Epithelial cell of prostate (primary cell): ENCODE measurements at places on chromosomes 2 and 18.
A peak's percentile ranks its signal among the peaks of the same experiment; 100 is the strongest.

DNA sequence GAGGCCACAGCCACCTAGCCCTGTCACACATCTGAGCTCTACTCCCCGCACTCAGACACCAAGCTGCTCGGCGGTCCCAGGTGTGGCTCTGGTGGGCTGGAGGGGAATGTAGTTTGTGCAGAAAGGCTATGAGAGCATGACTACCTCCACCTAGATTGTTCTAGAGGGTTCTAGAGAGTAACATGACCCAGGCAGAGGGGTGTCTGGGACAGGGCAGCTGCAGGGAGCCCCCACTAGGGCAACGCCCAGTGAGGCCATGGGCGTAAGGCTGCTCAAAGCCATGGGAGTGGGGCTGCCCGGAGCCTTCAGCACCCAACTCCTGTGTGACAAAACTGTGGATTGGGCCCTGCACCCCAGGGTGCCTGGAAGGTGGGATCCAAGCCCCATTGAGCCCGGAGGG lies 511.4 kb upstream of the MYT1L start:
- DNase-seq, result no peak

DNA sequence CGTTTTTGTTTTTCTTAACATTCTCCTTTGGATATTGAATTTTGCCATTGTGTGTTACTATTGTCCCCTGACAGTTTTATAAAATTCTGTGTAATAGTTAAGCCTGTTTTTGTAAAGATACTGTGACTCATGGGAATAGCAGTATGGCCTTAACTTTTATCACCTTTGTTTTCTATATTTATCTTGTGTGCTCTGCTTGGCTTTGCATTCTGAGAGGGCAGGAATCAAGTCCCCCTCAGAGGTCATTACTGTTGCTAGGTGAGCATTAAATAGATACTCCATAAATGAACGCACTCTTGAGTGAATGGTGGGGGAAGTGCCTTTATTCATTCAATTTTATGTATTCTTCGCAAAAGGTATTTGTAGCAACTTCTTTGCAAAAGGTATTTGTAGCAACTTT lies 160.0 kb downstream of the PHLPP1 start:
- no peak for DNase-seq

DNA sequence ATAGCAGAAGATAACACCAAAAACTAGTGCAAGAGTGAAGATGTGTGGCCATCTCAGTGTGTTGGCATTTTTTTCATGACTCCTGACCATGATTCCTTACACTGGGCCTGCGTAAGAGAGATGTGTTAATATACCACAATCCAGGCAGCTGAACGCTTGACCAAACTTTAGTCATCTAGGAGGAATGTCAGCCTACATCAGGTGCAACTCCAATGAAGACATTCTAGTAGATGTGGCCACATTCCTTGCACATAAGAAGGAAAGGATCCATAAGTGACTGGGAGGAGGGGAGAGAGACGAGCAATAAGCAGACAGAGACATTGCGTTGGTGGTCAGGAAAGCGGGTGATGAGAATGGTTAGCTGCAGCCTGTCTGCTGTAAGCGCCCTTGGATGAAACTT lies 42.6 kb downstream of the CYRIA start:
- peak; percentile 73 for DNase-seq

DNA sequence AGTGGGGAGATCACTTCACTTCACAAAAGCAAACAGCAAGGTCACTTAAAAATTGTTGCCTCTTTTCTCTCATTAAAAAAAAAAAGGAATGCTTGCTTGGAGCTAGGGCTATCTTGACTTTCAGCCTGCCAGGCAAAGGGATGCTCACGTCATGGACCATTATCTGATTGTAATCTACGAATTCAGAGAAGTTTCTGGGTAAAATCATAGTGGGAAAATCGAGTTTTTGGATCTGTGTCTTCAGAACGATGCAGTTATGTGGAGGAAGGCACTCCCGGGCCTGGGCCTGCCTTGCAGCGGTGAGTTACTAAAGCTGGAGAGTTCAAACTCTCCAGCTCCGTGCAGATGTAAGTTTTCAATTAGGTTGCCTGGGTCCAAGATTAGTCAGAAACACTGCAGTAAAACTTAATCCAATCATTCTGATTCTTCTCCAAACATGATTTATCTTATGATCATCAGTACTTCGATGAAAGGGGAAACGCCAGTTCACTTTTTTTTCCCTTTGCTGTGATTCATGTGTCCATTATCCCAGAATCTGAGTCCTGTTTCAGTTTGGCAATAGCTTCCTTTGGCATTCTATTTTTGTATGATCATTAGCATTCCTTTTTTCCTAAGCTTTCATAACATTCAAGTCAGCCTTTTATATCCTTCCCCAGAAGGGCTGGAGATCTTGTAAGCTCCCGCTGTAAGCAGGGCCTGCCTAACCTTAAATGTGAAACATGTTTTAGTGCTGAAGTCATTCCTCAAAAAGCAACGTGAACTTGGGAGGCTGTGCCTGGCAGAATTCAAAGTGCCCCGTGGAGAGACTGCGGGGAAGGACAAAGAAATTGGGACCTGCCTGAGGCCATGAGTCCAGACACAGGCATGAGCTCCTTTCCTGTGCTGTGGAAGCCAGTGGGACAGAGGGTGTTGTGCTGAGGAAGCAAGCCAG lies 119.3 kb upstream of the TWIST2 start:
- DNase-seq, result peak; percentile 20

- DNase-seq, result no peak
Observed at GRCh38 chr2:21489080-21489479, 365.3 kb downstream of the TDRD15 start.

DNA sequence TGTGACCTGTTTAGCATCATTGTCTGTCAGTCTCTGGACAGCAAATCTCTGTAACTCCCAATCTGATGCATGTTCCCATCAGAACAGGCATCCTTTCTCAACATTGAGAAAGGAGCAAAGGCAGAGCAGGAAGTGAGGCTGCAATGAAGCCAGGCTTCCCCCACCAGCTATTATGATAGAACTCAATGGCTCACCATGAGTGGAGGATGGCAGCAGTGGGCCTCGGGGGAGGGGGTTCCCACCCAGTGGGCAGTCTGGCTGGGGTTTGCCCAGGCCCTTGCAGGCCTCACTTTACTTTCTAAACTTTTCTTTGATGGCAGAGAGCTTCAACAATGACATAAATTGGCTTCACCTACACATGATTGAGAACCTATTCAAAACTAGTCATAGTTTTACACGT lies 240.6 kb upstream of the CXCR4 start:
- DNase-seq, result no peak

DNA sequence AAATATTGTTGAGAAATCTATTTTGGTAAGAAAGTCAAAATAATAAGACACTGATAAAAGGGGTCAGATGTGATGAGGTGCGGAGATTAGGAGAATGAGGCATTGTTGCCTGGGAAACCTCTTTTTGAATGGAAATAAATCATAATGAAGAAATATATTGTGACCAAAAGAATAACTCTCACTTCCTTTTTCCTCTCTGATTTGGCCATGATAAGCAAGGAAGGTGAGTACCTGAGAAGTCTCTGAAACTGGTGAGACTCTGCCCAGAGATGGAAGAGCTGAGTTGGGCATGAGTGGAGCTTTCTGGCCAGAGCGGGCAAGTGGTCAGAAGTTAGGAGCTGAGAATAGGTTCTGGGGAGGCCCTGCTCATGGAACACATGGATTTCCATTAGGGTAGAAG lies 11.8 kb downstream of the LAMA3 start:
- DNase-seq, result no peak

DNA sequence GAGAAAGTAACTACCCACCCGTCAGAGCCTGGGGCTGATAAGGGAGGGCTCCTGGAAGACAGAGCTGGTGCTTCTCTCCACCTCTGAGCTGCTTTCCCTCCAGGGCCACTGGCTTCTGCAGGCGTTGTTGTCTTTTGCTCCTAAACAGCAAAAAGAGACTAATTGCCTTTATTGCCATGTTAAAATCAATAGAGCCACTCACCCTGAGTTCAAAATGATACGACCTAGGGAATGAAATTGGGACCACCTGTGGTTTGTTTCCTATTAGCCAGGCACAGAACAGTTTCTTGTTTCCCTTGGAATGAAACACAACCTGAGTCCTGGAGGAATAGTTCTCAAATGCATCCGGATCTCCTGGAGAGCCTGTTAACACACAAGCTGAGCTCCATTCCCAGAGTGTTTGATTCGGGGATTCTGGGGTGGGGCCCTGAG lies 45.8 kb downstream of the TCF7L1 start:
- DNase-seq, result no peak

DNA sequence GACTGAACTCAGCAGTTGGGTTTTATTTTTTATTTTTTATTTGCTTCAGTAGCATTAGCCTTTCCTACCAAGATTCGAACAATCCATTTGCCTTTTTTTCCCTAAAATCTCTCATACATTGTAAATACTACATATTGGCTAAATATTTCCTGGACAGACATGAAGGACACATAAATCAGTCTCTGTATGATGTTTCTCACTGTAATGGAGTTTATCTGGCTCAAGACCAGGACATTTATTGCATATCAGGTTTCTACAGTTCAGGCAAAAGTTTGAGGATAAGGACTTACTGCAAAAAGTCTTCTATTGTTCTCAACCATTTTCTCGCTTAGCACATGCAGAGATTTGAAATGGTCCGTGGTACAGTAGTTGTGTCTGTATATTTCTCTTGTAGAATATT lies 3.3 kb downstream of the CLUL1 start:
- DNase-seq, result no peak

GRCh38 chr2:134412639-134412999 lies 158.7 kb downstream of the MGAT5 start:
- no peak for DNase-seq

DNA sequence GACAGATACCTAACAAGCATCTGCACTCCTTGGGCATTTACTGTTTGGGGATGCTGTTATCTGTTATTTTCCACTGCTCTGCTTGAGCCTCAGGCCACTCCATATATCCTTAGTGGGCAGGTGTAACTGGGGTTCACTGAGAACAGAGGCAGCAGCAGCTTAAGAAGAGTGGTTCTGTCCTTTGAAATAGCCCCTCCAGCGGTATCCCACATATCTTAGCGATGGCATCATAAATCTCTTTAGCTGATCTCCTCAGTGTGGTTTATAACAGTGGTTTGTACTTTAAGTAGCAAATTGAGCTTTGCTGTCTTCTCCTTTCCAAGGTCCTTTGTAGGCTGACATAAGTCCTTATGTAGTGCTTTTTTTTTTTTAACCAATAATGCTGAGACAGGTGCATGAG lies 79.7 kb upstream of the RPRM start:
- DNase-seq, result no peak

DNA sequence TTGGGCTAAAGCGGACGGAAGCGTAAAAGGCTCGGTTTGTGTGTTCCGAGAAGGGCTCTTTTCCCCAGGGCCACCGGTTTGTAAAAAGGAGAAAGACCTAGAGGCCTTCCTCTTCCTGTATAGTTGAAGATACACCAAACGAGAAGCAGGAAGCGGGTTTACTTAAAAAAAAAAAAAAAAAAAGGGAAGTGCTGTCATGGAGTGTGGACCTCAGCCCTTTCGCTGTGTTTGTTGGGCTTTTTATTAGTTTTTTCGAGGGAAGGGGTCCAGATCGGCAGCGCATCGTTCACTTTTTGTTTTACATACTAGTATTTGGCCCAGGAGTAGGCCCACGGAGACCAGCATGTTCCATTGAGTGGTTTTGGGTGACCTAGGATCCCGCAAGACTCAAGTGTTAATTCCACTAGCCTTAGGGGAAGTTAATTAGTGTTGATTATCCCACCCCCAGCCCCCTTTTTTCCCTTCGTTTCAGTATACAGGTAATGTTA lies 676 bp downstream of the ACTR2 start:
- DNase-seq, result no peak

- no peak for DNase-seq
Observed at GRCh38 chr2:176317623-176318065, 48.4 kb downstream of the MTX2 start.

GRCh38 chr2:136236019-136236418 lies 118.1 kb upstream of the CXCR4 start:
- DNase-seq, result peak; percentile 45

- DNase-seq, result no peak
Observed at GRCh38 chr2:233892793-233893192, 24.4 kb upstream of the TRPM8 start.

DNA sequence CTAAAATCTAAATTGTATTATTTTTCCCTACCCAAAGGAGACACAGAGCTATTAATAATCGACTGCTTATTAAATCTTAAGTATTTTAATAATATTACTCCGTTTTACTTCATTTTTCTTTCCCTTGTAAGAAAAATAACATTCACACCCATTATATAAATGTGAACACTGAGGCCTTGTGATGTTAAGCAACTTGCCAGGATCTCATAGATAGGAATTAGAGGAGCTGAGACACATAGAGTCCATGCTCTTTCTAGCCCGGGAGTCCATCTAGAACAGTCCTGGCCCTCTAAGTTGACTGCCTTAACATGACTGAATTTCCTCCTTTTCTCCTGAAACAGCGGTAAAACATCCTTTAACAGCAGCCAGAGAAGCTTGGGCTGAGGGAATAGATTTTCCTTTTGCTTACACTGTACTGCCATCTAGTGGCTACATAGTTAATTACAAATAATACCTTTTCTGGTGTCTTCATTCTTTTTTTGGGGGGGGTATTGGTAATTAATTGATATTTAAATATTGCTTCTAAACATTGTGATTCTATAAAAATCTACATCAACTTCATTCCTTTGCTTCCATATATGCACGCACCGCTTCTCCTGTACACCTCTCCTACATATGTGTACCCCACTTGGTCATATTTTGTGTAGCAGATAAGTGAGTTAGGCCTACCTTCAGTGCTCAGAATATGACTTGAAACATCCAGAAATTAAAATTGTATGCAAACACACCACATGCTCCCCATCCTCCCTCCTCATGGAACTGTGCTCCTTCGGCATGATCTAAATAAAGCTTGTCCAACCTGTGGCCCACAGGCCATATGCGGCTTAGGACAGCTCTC lies 125.8 kb upstream of the HNMT start:
- DNase-seq, result no peak

DNA sequence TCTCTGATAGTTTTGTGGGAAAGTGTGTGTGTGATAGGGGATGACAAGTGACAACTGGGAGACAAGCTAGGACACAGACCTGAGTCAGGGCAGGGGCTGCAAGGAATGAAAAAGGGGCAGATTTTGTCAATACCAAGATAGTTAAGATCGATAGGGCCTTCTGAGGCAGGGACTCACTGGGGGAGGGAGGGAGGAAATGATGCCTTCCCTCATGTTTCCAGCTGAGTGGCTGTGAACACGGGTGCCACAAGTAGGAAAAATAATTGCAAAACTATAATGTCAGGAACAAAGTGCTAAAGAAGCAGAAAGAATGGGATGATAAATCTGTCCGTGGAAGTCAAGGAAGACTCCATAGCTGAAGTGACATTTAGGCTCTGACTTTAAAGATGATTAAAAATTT lies 24.2 kb downstream of the CDH2 start:
- DNase-seq, result no peak

- DNase-seq, result no peak
Observed at GRCh38 chr18:57794951-57795728, 8.0 kb downstream of the ATP8B1 start.

DNA sequence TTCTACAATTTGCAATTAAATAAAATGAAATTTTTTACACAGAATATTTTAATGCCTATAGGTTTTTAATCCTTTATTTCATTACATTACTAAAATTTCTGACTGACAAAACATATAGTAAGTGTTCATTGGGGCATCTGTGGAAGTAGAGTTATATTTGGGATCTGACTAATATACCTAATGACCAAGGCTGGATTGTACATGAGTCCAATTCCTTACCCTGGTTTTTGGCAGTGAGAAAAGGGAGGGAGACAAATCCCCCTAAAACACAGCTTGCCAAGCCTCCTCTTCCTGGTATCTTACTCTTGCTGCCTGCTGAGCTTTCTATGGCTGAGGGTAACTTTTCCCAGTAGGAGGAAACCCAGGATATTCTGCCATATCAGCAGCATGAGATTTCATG lies 149.4 kb upstream of the CDH20 start:
- DNase-seq, result no peak

- DNase-seq, result no peak
Observed at GRCh38 chr2:120494446-120494845, 148.5 kb downstream of the INHBB start.
